A549 treated with dexamethasone at 1 μM for 4 hours (cell line): ENCODE measurements at places on chromosomes 3 and 15. TPM values are rescaled to one million over a fixed set of nuclear protein-coding genes. Genes with fewer than 3 reads are reported as not detected.

OR4M2 gene
- not detected in 5 replicates for total RNA-seq

PAQR5 gene
- 64.6 to 109 TPM (median 96.1 TPM) in 5 replicates for total RNA-seq

GP5 gene
- 0.02 to 0.04 TPM in 2 of 5 replicates, not detected in the others for total RNA-seq

XCR1 gene
- total RNA-seq, result not detected in 5 replicates
